ENCODE measurements at places on chromosomes 6 and 20.

DNA sequence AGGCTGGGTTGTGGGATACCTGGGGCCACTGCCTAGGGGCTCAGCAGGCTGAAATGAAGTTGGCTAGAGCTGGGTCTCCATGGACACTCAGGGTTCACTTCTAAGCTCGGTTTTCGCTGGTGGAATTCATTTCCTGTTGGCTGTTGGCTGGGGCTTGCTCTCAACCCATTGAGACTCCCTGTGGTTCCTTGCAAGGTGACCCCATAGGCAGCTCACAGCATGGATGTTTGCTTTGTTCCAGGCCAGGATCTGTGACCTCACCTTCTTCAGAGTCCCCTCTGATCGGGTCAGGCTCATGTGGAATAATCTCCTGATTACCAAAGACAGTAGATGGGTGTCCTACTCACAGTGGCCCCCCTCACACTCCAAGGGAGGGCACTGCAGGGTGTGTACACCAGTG lies 229.3 kb downstream of the QKI start:
- no peaks in the 10 kb centered on the region for H3K27me3 ChIP-seq
- H3K4me3 ChIP-seq, result no peak overlapping the region
- no peak overlapping the region for H3K27ac ChIP-seq
- H3K36me3 ChIP-seq, result no peaks in the 10 kb centered on the region

GRCh38 chr6:20328266-20328923 lies 73.3 kb upstream of the E2F3 start:
- no peak for DNase-seq
- no peak overlapping the region for H3K27ac ChIP-seq
- peaks cover 10% of the 10 kb centered on the region for H3K27me3 ChIP-seq
- no peaks in the 10 kb centered on the region for H3K4me1 ChIP-seq

DNA sequence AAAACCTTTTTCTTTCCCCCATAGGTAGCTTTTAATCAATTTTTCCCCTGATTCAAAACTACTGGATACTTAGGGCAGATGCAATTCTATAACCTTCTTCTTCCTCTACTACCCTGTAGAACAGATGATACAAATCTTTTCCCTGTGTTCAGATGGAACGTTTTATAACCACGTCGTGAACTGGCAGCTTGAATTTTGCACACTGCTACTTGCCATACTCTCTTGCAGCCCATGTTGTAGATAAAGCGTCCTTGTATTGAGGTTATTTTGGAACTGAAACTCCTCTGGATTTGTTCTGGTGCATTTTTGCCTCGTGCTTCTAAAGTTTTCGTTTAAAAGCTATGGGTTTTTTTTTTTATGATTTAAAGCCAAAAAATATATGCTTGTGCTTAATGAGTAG lies 440.2 kb downstream of the RFPL4B start:
- no peak overlapping the region for H3K27ac ChIP-seq
- no peaks in the 10 kb centered on the region for H3K36me3 ChIP-seq
- DNase-seq, result no peak

DNA sequence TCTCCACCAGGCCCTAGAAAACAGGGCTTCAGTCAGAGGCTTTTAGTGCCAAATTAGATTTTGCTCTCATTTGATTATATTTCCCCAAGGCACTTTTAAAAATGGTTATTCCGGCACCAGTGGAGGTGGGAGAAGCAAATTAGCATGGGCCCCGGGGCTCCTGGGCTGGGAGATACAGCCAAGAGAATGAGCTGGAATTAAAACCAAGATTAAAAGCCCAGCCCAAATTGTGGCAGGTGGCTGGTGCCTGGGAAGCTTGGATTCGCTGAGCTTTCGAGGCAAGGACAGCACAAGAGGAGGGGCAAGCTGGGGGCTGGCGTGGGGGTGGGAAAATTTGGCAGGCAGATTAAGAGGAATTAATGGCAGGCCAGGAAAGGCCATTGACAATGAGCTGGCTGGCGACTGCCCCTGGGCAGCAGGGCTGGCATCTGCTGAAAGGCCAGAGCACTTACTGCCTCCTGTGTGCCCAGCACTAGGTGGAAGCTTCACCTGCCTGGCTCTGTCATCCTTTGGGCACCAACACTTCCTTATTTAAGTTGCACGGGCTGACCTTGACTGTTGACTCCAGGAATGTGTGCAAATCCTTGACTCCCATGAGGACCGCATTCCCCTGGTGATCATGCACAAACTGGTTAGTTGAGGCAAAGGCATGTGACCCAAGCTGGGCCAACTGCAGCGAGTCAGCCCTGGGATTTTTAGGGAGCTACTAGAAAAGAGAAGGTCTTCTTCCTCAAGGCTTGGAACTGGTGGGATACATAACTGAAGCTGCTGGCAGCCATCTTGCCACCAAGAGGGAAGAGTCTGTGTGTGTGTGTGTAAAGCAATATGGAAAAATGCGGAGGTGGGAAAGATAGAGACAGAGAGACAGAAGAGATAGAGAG lies 76.1 kb downstream of the SULF2 start:
- no peaks in the 10 kb centered on the region for H3K27me3 ChIP-seq
- no peaks in the 10 kb centered on the region for H3K4me1 ChIP-seq
- no peaks in the 10 kb centered on the region for H3K36me3 ChIP-seq
- H3K27ac ChIP-seq, result no peak overlapping the region
- no peak overlapping the region for H3K4me3 ChIP-seq

- H3K27me3 ChIP-seq, result no peaks in the 10 kb centered on the region
- H3K36me3 ChIP-seq, result no peaks in the 10 kb centered on the region
- no peaks in the 10 kb centered on the region for H3K4me1 ChIP-seq
- DNase-seq, result peak; percentile 63
Observed at GRCh38 chr20:2742934-2743559, 50.5 kb downstream of the EBF4 start.

DNA sequence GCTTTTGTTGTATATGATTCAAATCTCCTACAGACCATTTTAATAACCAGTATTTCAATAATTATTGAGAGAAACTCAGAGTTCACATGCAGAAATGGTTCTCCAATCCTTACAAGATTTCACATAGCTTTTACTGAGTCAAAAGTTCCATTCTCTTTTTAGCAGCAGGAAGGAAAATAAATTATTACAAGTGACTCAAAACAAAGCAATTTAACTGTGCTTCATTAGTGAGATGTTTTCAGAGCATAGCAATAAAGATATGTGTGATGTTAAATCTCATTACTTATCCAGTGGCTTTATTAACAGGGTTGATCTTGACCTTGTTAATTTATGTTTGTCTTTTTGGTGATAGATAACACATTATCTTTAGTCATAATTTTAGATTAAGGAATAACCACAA lies 22.0 kb downstream of the KIF13A start:
- H3K36me3 ChIP-seq, result no peaks in the 10 kb centered on the region
- H3K4me3 ChIP-seq, result no peak overlapping the region
- H3K27me3 ChIP-seq, result no peaks in the 10 kb centered on the region
- H3K4me1 ChIP-seq, result peaks cover 61% of the 10 kb centered on the region
- H3K27ac ChIP-seq, result no peak overlapping the region
- no peak for DNase-seq

GRCh38 chr6:169915769-169916550 lies 164.5 kb downstream of the ERMARD start:
- DNase-seq, result peak; percentile 45

GRCh38 chr6:150697515-150697914 lies 97.8 kb downstream of the PLEKHG1 start:
- no peaks in the 10 kb centered on the region for H3K27me3 ChIP-seq
- no peaks in the 10 kb centered on the region for H3K36me3 ChIP-seq
- no peak for DNase-seq
- no peaks in the 10 kb centered on the region for H3K4me1 ChIP-seq
- H3K27ac ChIP-seq, result no peak overlapping the region

DNA sequence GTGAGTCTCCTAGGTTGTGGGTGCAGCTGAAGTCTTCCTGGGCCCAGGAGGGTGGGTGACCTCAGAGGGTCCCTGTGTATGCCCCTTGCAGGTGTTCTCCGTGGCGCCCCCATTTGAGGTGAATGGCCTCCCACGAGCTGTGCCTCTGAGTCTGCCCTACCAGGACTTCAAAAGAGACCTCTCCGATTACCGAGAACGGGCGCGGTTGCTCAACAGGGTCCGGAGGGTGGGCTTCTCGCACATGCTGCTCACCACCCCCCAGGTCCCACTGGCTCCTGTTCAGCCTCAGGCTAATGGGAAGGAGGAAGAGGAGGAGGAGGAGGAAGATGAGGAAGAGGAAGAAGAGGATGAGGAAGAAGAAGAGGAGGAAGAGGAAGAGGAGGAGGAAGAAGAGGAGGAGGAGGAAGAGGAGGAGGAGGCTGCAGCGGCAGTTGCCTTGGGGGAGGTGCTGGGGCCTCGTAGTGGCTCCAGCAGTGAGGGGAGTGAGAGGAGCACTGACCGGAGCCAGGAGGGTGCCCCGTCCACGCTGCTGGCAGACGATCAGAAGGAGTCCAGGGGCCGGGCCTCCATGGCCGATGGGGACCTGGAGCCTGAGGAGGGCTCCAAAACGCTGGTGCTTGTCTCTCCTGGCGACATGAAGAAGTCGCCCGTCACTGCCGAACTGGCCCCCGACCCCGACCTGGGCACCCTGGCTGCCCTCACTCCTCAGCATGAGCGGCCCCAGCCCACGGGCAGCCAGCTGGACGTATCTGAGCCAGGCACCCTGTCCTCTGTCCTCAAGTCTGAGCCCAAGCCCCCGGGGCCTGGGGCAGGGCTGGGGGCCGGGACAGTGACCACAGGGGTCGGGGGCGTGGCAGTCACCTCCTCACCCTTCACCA lies 15.2 kb upstream of the SLC22A7 start:
- H3K27ac ChIP-seq, result no peak overlapping the region
- no peak overlapping the region for H3K4me3 ChIP-seq
- H3K27me3 ChIP-seq, result peaks cover 63% of the 10 kb centered on the region
- DNase-seq, result no peak
- no peaks in the 10 kb centered on the region for H3K36me3 ChIP-seq
- peaks cover 9% of the 10 kb centered on the region for H3K4me1 ChIP-seq

DNA sequence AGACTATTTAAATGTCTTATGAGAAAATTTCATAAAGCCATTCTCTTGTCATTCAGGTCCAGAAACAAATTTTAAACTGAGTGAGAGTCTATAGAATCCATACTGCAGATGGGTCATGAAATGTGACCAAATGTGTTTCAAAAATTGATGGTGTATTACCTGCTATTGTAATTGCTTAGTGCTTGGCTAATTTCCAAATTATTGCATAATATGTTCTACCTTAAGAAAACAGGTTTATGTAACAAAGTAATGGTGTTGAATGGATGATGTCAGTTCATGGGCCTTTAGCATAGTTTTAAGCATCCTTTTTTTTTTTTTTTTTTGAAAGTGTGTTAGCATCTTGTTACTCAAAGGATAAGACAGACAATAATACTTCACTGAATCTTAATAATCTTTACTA lies 5.0 kb downstream of the MARCKS start:
- no peak overlapping the region for H3K4me3 ChIP-seq
- peaks cover 26% of the 10 kb centered on the region for H3K4me1 ChIP-seq
- peak; percentile 24 for DNase-seq
- H3K27me3 ChIP-seq, result no peaks in the 10 kb centered on the region
- H3K36me3 ChIP-seq, result no peaks in the 10 kb centered on the region
- peak overlapping the region; percentile 99 for H3K27ac ChIP-seq

All from stomach (tissue), 19 donors.